ENCODE measurements at places on chromosomes 2 and 18. TPM values are rescaled to one million over a fixed set of nuclear protein-coding genes. Genes with fewer than 3 reads are reported as not detected.

DNA sequence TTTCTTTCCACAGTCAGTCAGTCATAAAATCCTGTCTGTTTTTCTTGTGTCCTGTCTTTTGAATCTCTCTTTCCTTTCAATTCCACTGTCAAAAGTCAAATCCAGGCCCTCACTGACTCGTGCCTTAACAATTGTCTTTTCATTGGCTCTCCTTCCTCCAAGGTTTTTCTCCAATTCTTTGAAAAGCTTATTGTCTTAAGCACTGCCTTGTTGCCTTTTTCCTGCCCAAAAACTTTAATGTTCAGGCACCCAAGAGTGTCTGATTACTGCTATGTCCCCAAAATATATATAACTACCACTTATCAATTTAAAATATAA is 13.9 kb upstream of the SULT1C4 start:
- no peaks in the 10 kb centered on the region for H3K36me3 ChIP-seq
- peaks cover 3% of the 10 kb centered on the region for H3K4me1 ChIP-seq
- H3K4me3 ChIP-seq, result no peak overlapping the region
- H3K27me3 ChIP-seq, result peaks cover 30% of the 10 kb centered on the region
- H3K27ac ChIP-seq, result no peak overlapping the region
- DNase-seq, result no peak

- H3K27me3 ChIP-seq, result no peaks in the 10 kb centered on the region
- H3K36me3 ChIP-seq, result no peaks in the 10 kb centered on the region
- H3K4me1 ChIP-seq, result peaks cover 4% of the 10 kb centered on the region
- H3K4me3 ChIP-seq, result no peak overlapping the region
Measured at GRCh38 chr2:88666576-88666975, 24.9 kb upstream of the RPIA start.

DNA sequence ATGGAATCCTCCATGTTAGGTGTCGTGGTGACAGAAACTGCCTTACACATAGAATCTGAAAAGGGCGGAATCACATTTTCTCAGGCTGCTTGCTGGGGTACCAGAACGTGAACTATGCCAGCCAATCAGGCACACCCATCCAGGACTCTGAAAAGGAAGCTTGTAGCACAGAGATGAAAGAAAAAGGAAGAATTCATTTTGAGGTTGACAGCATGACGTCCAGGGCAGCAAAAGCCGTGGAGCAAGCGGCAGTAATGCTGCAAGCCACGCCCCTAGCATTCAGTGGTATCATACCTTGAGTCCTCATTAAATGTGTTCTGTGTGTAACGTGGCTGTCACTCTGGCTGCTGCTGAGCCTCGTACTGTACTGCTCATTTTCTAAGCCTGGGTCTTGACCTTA is 304.0 kb downstream of the DYSF start:
- no peaks in the 10 kb centered on the region for H3K36me3 ChIP-seq
- no peak overlapping the region for H3K27ac ChIP-seq
- H3K4me3 ChIP-seq, result no peak overlapping the region
- H3K4me1 ChIP-seq, result no peaks in the 10 kb centered on the region
- H3K27me3 ChIP-seq, result peaks cover 2% of the 10 kb centered on the region

- H3K4me1 ChIP-seq, result no peaks in the 10 kb centered on the region
- H3K4me3 ChIP-seq, result no peak overlapping the region
- no peak for DNase-seq
- no peaks in the 10 kb centered on the region for H3K36me3 ChIP-seq
- no peaks in the 10 kb centered on the region for H3K27me3 ChIP-seq
Measured at GRCh38 chr18:10093445-10093844, 179.6 kb downstream of the VAPA start.

DPY30 gene
- total RNA-seq, result 74.2 TPM

SKA1 gene
- 45.6 TPM for total RNA-seq

SULT1C4 gene
- total RNA-seq, result not detected

CDK5R2 gene
- total RNA-seq, result not detected

PTH2R gene
- not detected for total RNA-seq

CCDC141 gene
- total RNA-seq, result 2.6 TPM
